ENCODE measurements at places on chromosomes 7 and 10.

GRCh38 chr7:106865130-106866041 lies at the start of gene PIK3CG:
Gene PIK3CG (plus strand): TSS chr7:106865282. CDS start chr7:106867562, 2,280 bp downstream.
- no peak for DNase-seq

- DNase-seq: no peak
Observed at GRCh38 chr7:135377171-135377570, 132.7 kb downstream of the CNOT4 start.

DNA sequence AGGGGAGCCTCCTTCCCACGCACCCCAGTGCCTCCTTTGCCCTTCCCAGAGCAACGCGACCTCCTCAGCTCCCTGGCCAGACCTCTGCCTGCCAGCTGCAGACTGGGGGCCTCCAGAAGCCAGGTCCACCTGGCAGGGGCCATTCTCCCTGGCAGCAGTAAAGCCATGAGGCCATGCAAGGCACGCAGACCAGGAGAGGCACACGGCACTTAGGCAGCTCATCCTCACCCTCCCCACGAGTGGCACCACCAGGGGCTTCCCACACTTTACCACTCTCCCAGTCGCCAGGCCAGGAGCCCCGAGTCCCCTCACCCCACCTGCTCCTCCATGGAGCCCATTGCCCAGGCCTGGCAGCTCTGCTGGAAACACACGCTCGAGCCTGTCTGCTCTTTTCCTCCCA lies 85.4 kb downstream of the PROSER2 start:
- DNase-seq: no peak

- no peak for DNase-seq
Observed at GRCh38 chr10:77630507-77630848, 7.1 kb downstream of the KCNMA1 start.
